T-cell (primary cell): ENCODE measurements at places on chromosomes 2 and 18.

GRCh38 chr2:240465268-240465764, 29.9 kb downstream of the GPC1 start:
- no peaks in the 10 kb centered on the region for H3K36me3 ChIP-seq
- DNase-seq, result no peak
- no peak overlapping the region for H3K4me3 ChIP-seq
- no peaks in the 10 kb centered on the region for H3K27me3 ChIP-seq

DNA sequence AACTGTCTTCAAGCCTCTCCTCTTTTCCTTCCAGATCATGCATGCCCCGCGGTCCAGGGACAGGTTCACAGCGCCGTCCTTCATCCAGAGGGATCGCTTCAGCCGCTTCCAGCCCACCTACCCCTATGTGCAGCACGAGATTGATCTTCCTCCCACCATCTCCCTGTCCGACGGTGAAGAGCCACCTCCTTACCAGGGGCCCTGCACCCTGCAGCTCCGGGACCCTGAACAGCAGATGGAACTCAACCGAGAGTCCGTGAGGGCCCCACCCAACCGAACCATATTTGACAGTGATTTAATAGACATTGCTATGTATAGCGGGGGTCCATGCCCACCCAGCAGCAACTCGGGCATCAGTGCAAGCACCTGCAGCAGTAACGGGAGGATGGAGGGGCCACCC, 81.3 kb downstream of the FAM210A start:
- H3K36me3 ChIP-seq, result peaks cover 11% of the 10 kb centered on the region
- no peaks in the 10 kb centered on the region for H3K4me1 ChIP-seq
- no peak overlapping the region for H3K4me3 ChIP-seq

GRCh38 chr2:192539306-192539705, 344.6 kb upstream of the TMEFF2 start:
- H3K27me3 ChIP-seq, result no peaks in the 10 kb centered on the region
- H3K27ac ChIP-seq, result no peak overlapping the region
- H3K4me1 ChIP-seq, result no peaks in the 10 kb centered on the region
- H3K36me3 ChIP-seq, result no peaks in the 10 kb centered on the region
- DNase-seq, result no peak

- DNase-seq, result no peak
- H3K4me3 ChIP-seq, result no peak overlapping the region
- peaks cover 2% of the 10 kb centered on the region for H3K4me1 ChIP-seq
- H3K27ac ChIP-seq, result no peak overlapping the region
- H3K36me3 ChIP-seq, result peaks cover 34% of the 10 kb centered on the region
These were observed 74.5 kb downstream of the CAB39 start for GRCh38 chr2:230787101-230787500.

DNA sequence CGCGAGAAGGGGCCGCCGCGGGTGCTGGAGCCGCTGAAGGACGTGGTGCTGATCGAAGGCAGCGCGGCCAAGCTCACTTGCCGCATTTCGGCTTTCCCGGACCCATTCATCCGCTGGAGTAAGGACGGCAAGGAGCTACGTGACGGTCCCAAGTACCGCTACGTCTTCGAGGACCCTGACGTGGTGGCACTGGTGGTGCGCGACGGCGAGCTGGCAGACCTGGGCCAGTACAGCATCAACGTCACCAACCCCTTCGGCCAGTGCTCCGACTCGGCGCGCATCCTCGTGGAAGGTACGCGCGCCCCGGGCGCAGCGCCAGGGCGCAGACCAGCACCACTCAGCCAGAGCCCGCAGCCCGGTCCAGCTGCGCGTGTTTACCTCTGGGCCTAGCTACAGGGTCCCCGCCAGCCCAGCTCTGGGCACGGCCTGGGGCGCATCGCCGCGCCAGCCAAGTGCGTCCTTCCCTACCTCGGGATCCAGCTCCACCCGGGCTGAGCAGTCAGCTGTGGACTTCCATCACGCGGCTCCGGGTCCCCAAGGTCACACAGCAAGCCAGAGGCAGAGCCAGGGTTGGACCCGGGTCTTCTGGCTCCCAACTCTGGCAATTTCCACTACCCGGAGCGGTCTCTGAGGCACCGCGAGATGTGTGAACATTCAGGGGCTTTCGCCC, 1.7 kb upstream of the GMPPA start:
- no peaks in the 10 kb centered on the region for H3K36me3 ChIP-seq
- peak overlapping the region; percentile 72 for H3K4me3 ChIP-seq
- peaks cover 48% of the 10 kb centered on the region for H3K4me1 ChIP-seq
- H3K27ac ChIP-seq, result no peak overlapping the region

GRCh38 chr2:240520974-240521350, 36.8 kb downstream of the ANKMY1 start:
- no peak for DNase-seq
- peaks cover 36% of the 10 kb centered on the region for H3K36me3 ChIP-seq
- no peaks in the 10 kb centered on the region for H3K27me3 ChIP-seq
- H3K4me3 ChIP-seq, result no peak overlapping the region

DNA sequence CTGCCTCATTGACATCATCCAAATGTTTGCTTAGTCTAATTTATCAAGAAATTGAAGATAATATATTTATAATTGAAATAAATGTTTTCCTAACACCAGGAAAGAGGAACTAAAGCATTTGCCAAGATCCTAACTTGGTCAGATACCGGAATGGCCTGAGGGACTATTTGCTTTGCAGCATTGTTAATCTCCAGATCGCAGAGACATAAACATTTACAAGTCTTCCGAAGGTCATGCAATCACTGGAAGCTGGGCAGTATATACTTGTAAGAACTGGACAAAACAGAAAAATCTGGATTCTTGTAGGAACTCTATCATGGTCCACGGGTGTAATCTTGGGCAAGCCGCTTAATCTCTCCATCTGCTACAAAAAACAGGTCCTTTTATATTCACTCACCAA, 42.2 kb downstream of the CYBRD1 start:
- H3K4me3 ChIP-seq, result no peak overlapping the region
- H3K4me1 ChIP-seq, result no peaks in the 10 kb centered on the region
- no peak for DNase-seq
- no peak overlapping the region for H3K27ac ChIP-seq
- H3K27me3 ChIP-seq, result no peaks in the 10 kb centered on the region

GRCh38 chr2:42248846-42249245, 79.7 kb downstream of the EML4 start:
- DNase-seq, result no peak
- peaks cover 5% of the 10 kb centered on the region for H3K36me3 ChIP-seq
- H3K27ac ChIP-seq, result no peak overlapping the region
- no peak overlapping the region for H3K4me3 ChIP-seq

- no peak overlapping the region for H3K4me3 ChIP-seq
- no peaks in the 10 kb centered on the region for H3K27me3 ChIP-seq
- no peaks in the 10 kb centered on the region for H3K36me3 ChIP-seq
- DNase-seq, result no peak
- no peak overlapping the region for H3K27ac ChIP-seq
These were observed 60.8 kb downstream of the ST3GAL5 start for GRCh38 chr2:85827879-85828569.

DNA sequence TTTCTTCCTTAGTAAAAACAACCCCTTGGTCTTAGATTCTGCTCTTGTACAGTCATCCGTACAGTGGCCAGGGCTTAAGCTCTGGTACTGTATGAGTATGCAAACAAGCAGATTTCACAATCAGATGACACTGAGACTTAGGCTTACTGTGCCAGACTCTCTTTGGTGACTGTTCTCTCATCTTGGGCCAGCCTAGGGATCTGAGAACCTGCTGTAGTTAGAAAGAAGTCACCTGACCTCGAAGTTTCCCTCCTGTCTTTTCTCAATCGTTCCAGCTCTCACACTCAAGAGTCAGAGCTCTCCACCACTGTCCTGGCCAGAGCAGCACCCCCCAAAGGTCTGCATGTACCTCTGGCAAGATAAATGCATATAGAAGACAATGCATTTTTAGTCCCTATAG, 63.2 kb downstream of the ZEB2 start:
- H3K4me1 ChIP-seq, result no peaks in the 10 kb centered on the region
- H3K27ac ChIP-seq, result peak overlapping the region; percentile 45
- no peaks in the 10 kb centered on the region for H3K27me3 ChIP-seq
- no peak for DNase-seq

DNA sequence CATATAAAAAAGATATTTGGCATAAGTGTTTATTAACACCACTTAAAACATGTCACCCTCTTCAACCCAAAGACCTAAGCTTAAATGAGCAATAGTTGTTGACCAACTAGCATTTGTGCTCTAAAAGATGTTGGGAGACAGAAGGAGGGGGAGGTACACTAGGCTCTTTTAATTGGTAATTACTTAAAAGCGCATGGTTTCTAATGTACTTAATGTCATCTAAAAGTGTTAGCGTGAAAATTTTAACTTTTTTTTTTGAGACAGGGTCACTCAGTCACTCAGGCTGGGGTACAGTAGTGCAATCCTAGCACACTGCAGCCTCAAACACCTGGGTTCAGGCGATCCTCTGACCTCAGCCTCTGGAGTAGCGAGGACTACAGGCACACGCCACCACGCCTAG, 5.5 kb downstream of the WDSUB1 start:
- no peak for DNase-seq
- H3K36me3 ChIP-seq, result no peaks in the 10 kb centered on the region
- no peak overlapping the region for H3K4me3 ChIP-seq
- peaks cover 7% of the 10 kb centered on the region for H3K4me1 ChIP-seq
- H3K27ac ChIP-seq, result no peak overlapping the region

DNA sequence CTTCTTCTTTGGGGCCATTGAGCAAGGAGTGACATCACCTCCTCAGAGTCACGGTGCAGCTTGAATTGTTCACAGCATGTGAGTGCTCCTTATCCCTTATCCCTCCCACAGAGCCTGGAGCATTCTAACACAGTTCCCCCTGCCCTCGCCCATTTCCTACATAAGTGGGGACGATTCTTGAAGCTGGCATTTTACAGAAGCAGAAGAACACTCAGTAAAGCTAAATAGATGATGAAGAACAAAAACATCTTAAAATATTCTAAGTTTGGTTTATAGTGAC, 135.8 kb upstream of the APCDD1 start:
- no peak overlapping the region for H3K4me3 ChIP-seq
- H3K27me3 ChIP-seq, result no peaks in the 10 kb centered on the region
- no peaks in the 10 kb centered on the region for H3K4me1 ChIP-seq
- no peak for DNase-seq

DNA sequence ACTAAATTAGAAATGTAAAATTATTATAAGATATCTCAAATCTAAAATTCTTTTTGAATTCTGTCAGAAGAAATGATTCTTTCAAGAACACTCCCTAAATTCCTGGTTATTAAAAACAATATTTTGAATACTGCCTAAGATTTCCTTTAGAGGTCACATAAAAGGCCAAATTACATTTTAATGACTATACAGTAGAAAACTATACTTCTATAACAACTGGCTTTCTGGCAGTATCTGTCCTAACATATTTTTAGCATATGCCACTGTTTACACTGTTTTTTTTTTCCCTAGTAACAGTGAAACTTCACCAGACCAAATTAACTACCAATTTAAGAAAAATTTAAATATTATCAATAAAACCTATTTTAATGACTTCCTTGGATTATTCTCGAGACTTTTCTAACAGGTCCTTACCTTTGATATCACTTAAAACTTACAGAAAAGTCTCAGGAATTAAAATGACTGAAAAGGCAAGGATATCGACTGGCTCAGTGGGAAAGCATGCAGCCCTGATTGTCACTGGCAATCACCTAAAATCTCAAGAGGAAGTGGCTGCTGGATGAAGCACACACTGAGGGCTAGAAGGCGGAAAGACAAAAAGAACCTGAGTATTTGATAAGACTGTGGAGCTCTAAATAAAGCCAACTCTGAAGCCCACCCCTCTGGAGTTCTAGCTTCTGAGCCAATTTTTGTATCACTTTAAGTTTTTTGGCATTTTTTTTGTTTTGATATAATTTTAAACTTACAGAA, 59.6 kb downstream of the SPIRE1 start:
- H3K27me3 ChIP-seq, result no peaks in the 10 kb centered on the region
- H3K4me1 ChIP-seq, result peaks cover 3% of the 10 kb centered on the region
- no peaks in the 10 kb centered on the region for H3K36me3 ChIP-seq

GRCh38 chr2:208069186-208069585, 43.9 kb upstream of the PLEKHM3 start:
- H3K36me3 ChIP-seq, result no peaks in the 10 kb centered on the region
- no peak overlapping the region for H3K4me3 ChIP-seq
- DNase-seq, result no peak
- H3K27me3 ChIP-seq, result no peaks in the 10 kb centered on the region
- H3K27ac ChIP-seq, result no peak overlapping the region

- H3K27ac ChIP-seq, result no peak overlapping the region
- no peak overlapping the region for H3K4me3 ChIP-seq
- no peak for DNase-seq
- H3K27me3 ChIP-seq, result peaks cover 10% of the 10 kb centered on the region
These were observed 72.9 kb downstream of the TSN start for GRCh38 chr2:121828281-121828731.

- no peaks in the 10 kb centered on the region for H3K27me3 ChIP-seq
- no peak overlapping the region for H3K4me3 ChIP-seq
- H3K27ac ChIP-seq, result no peak overlapping the region
- DNase-seq, result no peak
- peaks cover 23% of the 10 kb centered on the region for H3K4me1 ChIP-seq
These were observed 10.0 kb upstream of the GPR55 start for GRCh38 chr2:230935130-230935430.

- peak overlapping the region; percentile 41 for H3K27ac ChIP-seq
- peak overlapping the region; percentile 27 for H3K4me3 ChIP-seq
- H3K36me3 ChIP-seq, result no peaks in the 10 kb centered on the region
- peak; percentile 34 for DNase-seq
- peaks cover 43% of the 10 kb centered on the region for H3K27me3 ChIP-seq
- H3K4me1 ChIP-seq, result peaks cover 56% of the 10 kb centered on the region
These were observed 11.4 kb downstream of the SNED1 start for GRCh38 chr2:241009601-241010530.

DNA sequence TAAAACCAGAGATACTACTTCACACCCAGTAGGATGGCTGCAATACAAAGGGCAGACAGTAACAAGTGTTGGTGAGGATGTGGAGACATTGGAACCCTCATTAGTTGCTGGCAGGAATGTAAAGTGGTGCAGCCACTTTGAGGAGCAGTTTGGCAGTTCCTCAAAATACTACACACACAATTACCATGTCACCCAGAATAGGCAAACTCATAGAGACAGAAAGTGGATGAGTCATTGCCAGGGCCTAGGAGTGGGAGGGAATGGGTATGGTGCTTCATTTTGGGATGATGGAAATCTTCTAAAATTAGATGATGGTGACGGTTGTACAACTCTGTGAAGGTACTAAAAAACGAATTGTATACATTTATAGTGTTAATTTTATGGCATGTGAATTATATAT, 54.8 kb downstream of the ATP9B start:
- H3K27me3 ChIP-seq, result no peaks in the 10 kb centered on the region
- H3K27ac ChIP-seq, result no peak overlapping the region
- H3K36me3 ChIP-seq, result peaks cover 20% of the 10 kb centered on the region
- DNase-seq, result no peak
- H3K4me3 ChIP-seq, result no peak overlapping the region

GRCh38 chr2:61909116-61909515, 3.6 kb downstream of the COMMD1 start:
- no peaks in the 10 kb centered on the region for H3K27me3 ChIP-seq
- H3K36me3 ChIP-seq, result no peaks in the 10 kb centered on the region
- no peak overlapping the region for H3K27ac ChIP-seq
- H3K4me1 ChIP-seq, result peaks cover 3% of the 10 kb centered on the region

- H3K36me3 ChIP-seq, result no peaks in the 10 kb centered on the region
- H3K4me1 ChIP-seq, result no peaks in the 10 kb centered on the region
- no peak overlapping the region for H3K4me3 ChIP-seq
- H3K27me3 ChIP-seq, result peaks cover 23% of the 10 kb centered on the region
- H3K27ac ChIP-seq, result no peak overlapping the region
- no peak for DNase-seq
These were observed 98.1 kb upstream of the ACAA2 start for GRCh38 chr18:49911427-49911826.
